ENCODE measurements at places on chromosomes 4 and X.
A peak's percentile ranks its signal among the peaks of the same experiment; 100 is the strongest.

GRCh38 chr4:109276482-109277095 lies 25.9 kb downstream of the COL25A1 start:
- DNase-seq, result no peak

DNA sequence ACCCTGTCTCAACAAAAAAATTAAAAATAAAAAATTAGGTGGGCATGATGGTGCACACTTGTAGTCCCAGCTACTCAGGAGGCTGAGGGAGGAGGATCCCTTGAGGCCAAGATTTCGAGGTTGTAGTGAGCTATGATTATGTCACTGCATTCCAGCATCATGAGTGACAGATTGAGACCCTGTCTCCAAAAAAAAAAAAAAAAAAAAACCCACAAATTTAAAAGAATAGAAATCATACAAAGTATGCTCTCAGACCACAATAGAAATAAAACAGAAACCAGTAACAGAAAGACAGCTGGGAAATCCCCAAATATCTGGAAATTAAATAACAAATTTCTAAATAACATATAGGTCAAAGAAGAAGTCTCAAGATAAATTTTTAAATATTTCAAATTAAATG lies 81.0 kb upstream of the HUWE1 start:
- no peak for DNase-seq

- no peak for DNase-seq
Observed at GRCh38 chr4:148094149-148094548, 348.1 kb downstream of the NR3C2 start.

DNA sequence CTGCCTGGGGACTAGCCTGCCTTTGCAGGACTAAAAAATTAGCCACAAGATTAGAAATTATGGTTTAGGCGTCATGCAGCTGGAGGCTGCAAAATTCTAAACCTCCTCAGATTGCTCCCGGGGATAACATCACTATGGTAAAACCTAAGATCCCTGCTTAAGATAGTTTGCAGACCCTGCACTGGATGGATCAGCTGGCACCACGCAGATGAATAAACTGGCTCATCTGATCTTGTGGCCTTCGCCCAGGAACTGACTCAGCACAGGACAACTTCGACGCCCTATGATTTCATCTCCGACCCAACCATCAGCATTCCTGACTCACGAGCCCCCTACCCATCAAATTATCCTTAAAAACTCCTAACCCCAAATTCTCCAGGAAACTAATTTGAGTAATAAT lies 482.4 kb downstream of the SPRY1 start:
- DNase-seq, result no peak

DNA sequence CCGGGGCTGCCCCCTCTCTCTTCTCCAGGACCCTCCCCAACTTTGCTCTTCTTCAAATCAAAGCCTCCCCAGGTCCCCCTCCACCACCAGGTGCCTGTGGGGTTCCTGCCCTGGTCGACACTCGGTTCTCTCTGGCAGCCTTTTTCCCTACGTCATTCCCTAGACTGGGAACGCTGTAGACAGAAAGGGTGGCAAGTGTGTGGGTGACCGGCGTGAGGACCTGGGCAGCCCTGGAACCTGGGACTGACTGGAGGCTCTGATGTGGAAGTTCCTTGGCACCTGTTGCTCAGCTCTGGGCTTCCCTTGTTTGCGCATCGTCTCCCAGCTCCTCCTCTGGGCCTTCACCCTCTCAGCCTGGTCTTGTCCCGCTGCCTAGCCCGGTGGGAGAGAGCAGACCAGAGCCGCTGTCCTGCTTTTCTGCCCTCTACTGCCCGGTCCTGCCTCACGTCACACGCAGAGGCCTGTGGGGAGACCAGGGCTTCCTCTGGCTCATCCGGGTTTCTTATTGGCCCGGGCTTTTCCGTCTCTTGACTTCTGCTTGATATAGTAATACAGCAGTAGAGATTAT lies 1.3 kb downstream of the TACC3 start:
- no peak for DNase-seq

- DNase-seq, result peak; percentile 48
Observed at GRCh38 chr4:26217961-26218676, 102.7 kb upstream of the RBPJ start.

DNA sequence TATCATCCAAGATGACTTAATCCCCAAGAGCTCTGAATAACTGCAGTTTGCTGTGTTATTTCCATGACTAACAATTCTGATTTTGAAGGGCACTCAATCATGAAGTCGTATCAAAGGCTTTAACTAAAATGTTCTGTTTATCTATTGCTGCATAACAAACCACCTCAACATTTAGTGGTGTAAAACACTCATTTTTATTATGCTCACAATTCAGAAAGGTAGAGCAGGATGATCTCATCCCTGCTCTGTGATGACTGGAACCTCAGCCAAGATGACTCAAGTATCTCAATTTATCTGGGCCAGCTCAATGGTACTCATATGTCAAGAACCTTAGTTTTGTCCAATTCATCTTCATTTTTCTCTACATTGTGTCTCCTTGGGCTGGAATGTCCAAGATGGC lies 451.1 kb downstream of the PPARGC1A start:
- no peak for DNase-seq

DNA sequence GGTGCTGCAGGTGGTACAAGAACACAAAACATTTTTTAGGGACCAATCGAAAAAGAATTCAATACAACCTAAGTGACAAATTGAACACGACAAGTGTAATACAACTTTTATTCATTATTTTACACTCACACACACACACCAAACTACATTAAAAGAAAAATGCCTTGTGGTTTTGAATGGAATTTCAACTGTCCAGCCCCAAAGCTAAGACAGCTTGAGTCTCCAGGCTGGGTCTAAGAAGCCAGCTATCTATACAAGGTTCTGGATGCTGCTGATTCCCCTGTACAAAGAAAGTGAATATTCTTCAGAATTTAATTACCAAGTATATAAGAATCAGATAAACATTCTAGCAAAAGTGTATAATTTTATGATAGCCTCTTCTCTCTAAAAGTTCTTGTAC lies 118.2 kb downstream of the PPP3CA start:
- peak; percentile 84 for DNase-seq

GRCh38 chr4:139826426-139826825 lies 160.8 kb downstream of the MGST2 start:
- no peak for DNase-seq

GRCh38 chrX:12411831-12412230 lies 273.6 kb downstream of the FRMPD4 start:
- no peak for DNase-seq

GRCh38 chrX:48937054-48937907 lies 18.5 kb upstream of the PIM2 start:
- DNase-seq, result peak; percentile 89

DNA sequence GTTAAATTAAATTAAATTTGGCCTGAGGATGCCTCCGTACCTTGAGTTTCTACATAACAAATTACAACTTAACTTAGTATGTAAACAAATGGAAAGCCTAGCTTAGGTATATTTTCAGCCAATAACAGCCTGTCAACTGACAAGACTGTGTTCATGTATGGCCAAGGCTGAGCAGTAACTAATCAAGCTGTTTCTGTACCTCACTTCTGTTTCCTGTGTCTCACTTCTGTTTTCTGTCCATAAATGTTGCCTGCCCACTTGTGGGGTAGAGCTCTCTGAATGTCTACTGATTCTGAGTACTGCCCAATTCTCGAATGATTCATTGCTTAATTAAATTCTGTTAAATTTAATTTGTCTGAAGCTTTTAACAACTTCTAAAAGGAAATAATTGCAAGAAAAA lies 445.2 kb downstream of the PCDH11X start:
- DNase-seq, result no peak

- DNase-seq, result no peak
Observed at GRCh38 chrX:39810901-39811300, 286.9 kb downstream of the BCOR start.

DNA sequence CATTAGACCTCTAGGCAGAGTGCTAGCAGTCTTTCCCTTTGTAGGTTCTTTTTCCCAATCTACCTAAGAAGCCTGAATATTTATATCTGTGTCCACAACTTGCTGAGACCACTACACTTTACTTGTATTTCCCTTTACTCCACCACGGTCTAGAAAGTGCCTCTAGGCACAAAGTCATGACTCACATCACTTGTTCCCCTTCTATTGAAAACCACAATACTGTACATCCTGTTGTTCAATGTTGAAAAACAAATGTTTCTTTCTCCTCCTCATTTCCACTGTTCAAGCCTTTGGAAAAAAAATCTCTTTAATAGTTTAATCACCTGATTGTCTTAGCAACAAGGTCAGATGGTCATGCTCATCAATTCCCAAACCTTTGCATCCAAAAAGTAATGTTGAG lies 326.7 kb downstream of the GUCY2F start:
- DNase-seq, result no peak

DNA sequence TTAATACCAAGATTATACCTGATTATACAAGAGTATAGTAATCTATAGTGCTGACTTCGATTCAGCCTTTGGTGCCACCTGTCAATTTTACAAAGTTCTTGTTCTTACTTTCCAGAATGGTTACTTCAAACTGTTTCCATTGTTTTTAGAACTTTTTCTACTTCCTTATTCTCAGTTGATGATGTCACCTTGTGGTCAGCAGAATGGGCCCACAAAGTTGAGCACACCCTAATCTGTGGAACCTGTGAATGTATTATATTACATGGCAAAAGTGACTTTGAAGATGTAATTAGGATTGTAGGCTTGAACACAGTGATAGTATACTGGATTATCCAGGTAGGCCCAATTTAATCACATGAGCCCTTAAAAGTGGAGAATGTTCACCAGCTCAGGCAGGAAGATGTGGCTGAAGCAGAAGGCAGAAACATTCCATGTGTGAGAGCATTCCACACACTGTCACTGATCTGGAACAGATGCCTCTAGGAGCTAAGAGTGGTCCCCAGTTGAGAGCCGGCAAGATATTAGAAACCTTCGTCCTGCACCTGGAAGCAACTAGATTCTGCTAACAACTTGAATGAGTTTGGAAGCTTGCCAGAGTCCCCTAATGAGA lies 6.3 kb upstream of the SGMS2 start:
- DNase-seq, result no peak

- DNase-seq, result no peak
Observed at GRCh38 chrX:96538104-96538725, 146.4 kb upstream of the DIAPH2 start.

DNA sequence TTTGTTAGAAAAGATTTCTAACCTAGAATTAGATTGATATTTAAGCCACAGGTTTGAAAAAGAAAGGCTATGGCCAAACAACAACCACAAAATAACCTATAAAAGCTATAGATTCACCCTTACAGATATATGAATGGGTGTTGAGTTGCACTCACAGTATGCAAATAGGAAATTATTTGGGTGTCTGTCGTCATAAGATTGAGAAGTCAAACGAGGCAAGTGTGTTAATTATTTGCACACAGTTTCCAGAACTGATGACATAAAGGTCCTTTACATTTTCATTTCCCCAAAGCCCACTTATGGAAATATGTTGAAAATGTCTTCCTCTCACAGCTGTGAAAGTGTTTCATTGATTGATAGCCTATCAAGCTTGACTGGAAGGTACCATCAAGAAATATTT lies 101.2 kb upstream of the CXCL13 start:
- DNase-seq, result no peak

DNA sequence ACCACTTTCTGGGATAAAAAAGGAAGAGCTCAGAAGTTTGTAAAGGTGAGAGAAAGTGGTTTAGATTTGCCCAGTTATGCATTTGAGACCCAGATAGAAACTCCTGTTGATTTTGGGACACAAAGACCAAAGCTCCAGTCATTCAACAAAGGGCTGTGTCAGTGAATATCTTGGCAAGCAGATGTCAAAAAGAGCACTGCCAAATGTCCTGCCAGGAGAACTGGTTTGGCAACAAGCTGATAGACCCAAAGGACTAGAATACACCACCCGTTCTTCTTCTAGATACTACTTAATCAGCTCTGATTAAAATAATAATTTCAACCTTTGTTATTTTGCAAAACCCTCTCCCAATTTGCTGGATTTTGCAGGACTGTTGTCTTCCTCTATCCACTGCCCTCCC lies 121.4 kb downstream of the NHS start:
- no peak for DNase-seq

DNA sequence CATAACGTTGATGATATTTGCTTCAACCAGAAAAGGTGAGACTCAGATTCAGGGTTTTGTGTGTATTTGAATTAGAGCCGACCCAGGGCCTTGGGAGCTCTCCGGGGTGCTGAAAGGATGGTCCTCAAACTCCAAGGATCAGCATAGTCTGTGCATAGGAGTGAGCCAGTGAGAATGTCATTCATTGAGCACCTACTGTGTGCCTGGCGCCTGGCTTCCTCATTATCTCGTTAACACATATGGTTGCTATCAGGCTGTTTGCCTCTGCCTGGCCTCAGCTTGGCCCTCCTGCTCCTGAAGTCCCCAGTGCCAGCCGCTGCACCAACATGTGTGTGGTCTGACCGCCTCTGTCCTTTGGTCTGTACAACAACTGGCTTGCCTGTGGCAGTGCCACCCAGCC lies 25.1 kb upstream of the JAKMIP1 start:
- peak; percentile 40 for DNase-seq

GRCh38 chr4:23429497-23429896 lies 460.4 kb downstream of the PPARGC1A start:
- no peak for DNase-seq
